ENCODE measurements at places on chromosomes 13 and 19.

DNA sequence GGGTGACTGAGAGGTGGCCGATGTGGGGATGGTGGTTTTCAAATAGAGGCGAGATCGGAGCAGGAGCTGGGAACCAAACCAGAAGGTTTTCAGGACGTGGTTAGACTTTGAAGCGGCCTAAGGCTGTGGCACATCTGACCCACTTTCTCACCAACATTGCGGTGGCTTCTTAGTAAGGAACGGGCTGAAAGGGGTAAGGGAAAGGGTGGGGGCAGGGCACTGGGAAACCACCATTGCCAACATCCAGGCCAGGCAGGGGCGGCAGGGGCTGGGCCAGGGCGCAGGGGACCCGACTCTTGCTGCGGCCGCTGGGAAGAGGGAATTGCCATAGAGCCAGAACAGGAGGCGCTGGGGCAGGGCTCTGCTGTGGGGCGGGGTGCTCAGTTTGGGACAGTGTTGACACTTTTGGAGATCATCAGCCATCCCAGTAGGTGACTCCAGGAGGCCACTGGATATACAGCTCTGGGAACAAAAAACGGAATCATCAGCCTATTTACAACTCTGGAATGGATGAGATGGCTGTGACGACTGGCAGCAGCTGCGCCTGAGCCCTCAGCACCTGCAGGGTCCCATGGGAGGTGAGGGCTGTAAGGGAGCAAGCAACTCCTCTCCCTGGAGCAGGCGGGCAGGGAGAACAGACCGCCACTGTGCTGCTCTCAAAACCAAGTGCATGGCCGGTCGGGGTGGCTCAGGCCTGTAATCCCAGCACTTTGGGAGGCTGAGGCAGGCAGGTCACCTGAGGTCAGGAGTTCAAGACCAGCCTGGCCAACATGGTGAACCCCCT is 52.2 kb downstream of the IRS2 start:
- DNase-seq = no peak

DNA sequence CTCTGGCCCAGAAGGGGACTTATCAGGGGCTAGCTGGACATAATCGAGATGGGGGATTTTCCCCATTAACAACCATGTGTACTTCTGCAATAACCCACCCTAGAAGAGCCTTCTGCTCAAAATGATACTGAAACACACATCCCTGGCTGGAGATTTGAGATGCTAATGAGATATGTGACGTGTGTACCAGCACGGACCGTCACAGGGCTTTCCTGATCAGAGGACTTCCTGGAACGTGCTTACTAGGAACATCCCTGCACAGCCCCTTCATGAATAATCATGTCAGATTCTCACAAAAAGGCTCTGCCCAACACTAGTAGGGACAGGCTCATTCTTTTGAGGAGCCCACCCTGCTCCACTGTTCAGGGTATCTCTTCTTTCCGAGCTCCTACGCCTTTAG is 6.5 kb upstream of the ERVV-1 start:
- DNase-seq = no peak

DNA sequence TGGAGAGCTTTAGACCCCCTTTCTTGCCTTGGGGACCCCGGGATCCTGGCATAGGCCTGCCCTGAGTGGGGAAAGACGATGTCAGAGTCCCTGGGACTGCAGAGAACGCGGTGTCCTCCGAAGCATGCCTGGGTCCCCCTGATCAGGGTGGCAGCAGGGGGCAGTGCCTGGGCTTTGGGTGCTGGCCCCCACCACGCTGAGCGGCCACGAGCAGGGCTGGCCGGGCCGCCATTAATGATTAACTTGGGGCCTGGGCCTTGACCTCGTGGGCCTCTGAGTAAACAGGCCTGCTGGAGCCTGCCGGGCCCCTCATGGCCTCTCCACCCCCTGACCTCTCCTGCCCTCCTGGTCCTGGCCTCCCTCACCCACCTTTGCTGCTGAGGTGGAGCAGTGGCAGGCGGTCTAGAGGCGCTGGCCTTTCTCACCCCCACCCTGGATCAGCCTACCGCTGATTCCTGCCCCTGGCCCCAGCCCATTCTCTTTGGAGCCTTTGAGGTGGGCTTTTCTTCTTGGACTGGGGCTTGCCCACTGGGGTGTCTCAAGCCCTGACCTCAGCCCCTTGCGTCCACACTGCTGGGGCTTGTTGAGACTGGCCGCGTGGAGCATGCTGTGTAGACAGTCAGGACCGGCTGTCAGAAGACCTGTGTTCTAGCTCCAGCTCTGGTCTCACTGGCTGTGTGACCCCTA is 26.3 kb downstream of the CEBPA start:
- DNase-seq = no peak

GRCh38 chr19:41870401-41870873 is 6.6 kb upstream of the CD79A start:
- no peak for DNase-seq

GRCh38 chr13:113848020-113848419 is 15.9 kb downstream of the GAS6 start:
- DNase-seq = no peak

DNA sequence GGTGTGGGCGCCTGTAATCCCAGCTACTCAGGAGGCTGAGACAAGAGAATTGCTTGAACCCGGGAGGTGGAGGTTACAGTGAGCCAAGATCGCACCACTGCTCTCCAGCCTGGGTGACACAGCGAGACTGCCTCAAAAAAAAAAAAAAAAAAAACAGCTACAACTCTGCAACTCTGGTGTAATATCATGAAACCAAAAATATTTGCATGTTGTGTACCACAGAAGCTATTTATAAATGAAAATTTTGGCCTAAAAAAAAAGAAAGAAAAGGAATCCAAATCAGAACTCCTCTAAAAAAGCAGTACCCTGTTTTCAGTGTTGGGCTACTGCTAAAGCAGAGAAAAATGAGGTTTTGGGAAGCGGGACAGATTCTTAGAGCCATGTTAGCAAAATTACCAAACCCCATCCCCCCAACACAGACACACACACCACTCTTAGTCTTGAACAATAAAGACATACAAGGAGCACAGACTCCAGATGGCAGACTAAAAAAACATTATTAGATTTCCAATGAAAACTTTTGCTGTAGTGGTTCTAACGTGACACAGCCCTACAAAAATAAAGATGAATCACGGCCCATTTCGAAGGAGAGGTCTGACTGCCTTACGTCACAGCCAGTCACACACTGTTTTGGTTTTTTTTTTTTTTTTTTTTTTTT is 51.5 kb downstream of the INSR start:
- no peak for DNase-seq

- DNase-seq = no peak
These were observed 4.9 kb upstream of the CLEC17A start for GRCh38 chr19:14577885-14578427.

- DNase-seq = no peak
These were observed 2125.7 kb upstream of the PCDH20 start for GRCh38 chr13:63541336-63541735.

GRCh38 chr19:3046698-3047495 is 15.4 kb downstream of the TLE5 start:
- DNase-seq = no peak

- DNase-seq = no peak
These were observed 46.6 kb upstream of the SLC15A1 start for GRCh38 chr13:98798849-98799645.

GRCh38 chr13:60454425-60454824 is 57.4 kb downstream of the TDRD3 start:
- no peak for DNase-seq

DNA sequence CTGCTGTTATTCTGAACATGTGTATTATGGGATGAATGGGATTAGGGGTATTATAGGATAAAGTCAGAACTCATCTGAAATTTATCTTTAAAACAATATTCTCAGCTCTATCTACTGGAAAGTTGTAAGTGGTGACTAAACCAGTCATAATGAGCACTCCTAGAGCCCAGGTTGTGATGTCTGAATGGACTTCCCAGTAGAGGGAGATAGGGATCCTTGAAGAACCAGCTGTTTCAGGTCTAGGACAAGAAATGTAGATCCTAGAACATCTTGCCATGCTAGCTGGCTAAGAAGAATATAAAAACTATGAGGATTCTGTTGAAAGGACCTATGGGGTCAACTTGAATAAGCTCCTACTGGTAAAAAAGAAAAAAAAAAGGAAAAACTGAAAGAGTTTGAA is 310.8 kb downstream of the SLC7A1 start:
- no peak for DNase-seq

DNA sequence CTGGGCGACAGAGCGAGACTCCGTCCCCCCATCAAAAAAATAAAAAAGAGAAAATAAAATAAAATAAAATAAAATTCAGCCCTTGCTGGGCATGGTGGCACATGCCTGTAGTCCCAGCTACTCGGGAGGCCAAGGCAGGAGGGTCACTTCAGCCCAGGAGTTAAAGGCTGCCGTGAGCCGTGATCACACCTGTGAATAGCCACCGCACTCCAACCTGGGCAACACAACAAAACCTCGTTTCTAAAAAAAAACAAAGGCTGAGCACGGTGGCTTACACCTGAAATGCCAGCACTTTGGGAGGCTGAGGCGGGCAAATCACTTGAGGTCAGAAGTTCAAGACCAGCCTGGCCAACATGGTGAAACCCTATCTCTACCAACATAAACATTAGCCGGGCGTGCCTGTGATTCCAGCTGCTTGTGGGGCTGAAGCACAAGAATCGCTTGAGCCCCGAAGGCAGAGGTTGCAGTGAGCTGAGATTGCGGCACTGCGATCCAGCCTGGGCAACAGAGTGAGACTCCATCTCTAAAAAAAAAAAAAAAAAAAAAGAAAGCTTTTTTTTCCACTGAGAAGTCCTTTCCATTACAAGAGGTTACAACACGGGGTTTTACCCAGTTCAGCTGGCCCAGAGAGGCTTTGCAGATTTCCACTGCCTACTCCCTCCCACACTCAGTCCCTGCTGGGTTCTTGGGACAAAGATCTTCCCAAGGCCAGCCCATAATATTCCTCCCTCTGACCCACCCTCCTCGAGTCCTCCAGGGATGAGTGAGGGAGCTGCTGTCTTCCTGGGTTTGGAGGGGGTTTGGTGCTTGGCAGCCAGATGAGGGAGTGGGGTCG is 6.4 kb downstream of the ANGPTL4 start:
- DNase-seq = no peak

DNA sequence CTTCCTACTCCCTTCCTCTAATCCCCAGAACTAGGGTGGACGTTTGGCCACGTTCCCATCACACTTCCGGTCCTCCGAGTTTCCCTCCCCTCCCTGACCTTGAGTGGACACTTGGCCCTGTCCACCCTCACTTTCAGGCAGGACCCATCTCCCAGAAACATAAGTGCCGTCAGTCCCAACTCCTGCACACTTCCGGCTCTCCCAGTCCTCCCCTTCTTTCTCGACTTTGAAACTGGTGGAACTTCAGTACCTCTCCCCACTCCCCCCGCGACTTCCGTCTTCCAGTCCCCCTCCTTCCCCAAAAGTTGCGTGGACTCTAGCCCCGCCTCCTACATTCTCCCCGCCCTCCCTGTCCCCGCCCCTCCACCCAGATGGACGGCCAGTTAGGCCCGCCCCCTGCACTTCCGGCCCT is 278 bp upstream of the ZNF274 start:
- no peak for DNase-seq

DNA sequence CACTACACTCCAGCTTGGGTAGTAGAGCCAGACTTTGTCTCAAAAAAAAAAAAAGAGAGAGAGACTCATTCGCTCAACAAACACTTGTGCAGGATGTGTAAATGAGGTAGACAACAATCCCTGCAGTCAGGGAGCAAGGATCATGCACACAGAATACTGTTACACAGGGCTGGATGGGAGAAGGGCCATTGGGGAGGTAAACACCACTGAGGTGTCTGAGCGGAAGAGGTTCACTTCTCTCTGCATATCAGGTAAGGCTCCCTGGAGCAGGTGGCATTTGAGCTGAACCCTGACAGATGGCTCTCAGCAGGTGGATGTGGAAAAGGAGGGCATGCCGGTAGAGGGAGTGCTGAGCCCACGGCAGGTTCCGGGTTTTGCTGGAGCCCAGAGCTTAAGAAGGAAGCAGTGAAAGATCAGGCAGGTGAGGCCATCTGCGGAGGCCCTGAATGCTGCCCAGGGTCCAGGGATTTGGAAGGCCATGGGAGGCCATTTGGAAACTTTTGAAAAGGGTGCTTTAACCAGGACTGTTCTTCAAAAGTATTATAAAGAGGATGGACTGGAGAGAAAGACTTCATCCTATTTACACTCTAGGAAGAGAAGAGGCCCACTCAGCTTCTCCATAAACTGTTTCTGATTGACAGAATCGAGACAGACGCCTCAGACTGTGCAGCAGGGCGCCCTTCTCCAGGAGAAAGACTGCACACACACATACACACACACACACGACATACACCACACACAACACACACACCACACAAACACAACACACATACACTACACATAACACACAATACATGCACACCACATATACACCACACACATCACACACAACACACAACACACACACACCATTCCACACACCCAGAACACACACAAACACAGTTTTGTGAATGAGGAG is 199.4 kb downstream of the USP12 start:
- no peak for DNase-seq

DNA sequence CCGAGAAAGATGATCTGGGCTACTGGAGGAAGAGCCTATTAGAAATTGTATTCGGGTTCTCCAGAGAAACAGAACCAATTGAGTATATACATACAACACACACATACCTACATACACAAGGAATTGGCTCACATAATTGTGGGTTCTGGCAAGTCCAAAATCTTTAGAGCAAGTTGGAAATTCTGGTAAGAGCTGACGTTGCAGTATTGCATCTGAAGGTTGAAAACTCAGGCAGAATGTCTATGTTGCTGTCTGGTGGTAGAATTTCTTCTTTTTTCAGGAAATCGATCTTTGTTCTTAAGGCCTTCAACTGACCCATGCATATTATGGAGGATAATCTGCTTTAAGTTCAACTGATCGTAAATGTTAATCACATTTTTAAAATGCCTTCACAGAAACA is 15.5 kb upstream of the OLFM4 start:
- DNase-seq = no peak

DNA sequence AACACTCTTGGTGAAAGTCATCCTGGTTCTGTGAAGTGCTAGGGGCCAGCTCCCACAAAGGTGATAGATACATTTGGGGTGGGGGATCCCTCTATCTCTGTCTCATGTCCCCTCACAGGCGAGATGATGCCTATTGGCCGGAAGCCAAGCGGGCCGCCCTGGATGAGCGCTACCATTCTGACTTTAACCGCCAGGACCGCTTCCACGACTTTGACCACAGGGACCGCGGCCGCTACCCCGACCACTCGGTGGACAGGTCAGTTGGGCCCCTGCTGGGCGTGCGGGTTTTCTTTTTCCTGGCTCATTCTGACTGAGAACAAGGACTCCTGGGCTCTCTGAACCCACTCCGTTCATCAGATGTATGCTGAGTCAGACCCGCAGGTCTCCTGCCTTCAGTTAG is 16.4 kb downstream of the MICOS13 start:
- no peak for DNase-seq

GRCh38 chr19:36665832-36666231 is 805 bp downstream of the ZNF461 start:
- DNase-seq = no peak

- DNase-seq = no peak
These were observed 6.4 kb downstream of the ARHGEF7 start for GRCh38 chr13:111121506-111121905.

- no peak for DNase-seq
These were observed 10.6 kb downstream of the DAND5 start for GRCh38 chr19:12979974-12980373.

Data from activated CD4-positive, alpha-beta T cell treated with anti-CD3 and anti-CD28 coated beads, Interleukin-2, amount 50 U/mL, for 4 hours (primary cell).